ENCODE measurements at places on chromosomes 6 and 20. TPM values are rescaled to one million over a fixed set of nuclear protein-coding genes. Genes with fewer than 3 reads are reported as not detected.
A peak's percentile ranks its signal among the peaks of the same experiment; 100 is the strongest.

PLN gene
- total RNA-seq, result not detected

- DNase-seq, result no peak
Measured at GRCh38 chr6:43900916-43901732, 131.1 kb downstream of the VEGFA start.

DNA sequence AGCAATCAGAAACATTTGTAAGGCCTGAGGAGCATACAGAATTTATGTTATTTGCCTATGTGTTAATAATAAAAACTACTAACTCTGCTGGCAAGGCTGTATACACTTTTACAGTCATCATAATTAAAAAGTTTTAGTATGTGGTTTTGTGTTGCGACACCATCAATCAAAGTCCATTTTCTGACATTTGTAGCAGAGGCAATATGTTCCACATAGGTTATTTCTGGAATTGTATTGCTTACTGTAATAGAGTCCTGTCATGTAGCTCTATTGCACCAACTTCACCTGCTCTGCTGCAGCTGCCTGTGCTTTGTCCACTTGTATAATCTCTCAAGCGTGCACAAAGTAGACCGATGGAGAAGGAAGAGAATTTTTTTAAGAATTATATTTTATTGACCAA is 501.8 kb downstream of the HACE1 start:
- no peak for DNase-seq

DNA sequence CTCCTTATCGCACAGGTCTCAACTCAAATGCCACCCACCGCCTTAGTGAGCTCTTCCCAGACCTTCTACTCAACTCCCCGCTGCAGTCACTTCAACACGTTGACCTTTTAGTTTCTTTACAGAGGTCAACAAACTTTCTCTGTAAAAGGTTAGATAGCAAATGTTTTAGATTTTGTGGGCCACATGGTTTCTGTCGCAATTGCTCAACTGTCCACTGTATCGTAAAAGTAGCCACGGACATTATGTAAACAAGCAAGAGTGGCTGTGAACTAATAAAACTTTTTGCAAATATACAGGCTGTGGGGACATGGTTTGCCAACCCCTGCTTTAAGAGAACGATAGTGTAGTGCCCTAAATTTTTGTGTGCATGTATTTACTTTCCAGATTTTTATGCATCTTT is 247.6 kb upstream of the TSHZ2 start:
- no peak for DNase-seq

- no peak for DNase-seq
Measured at GRCh38 chr20:42138729-42139128, 520.6 kb upstream of the CHD6 start.

DNA sequence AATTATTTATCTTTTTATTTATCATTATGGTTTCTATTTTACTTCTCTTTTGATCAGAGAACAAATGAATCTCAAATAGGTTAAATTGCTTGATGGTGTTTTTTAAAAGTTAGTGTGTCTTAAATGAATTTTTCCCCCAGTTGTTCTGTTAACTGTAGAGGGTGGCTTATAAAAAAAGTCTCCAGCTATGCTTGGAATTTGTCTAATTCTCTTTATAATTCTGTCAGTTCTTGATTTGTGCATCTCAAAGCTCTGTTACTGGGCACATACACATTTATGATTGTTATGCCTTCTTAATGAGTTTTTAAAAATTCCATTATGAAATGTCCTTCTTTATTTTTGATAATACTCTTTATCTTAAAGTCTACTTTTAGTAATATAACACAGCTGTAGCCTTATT is 58.0 kb downstream of the LIN28B start:
- DNase-seq, result no peak

GRCh38 chr6:41846666-41847237 is 48.4 kb downstream of the USP49 start:
- peak; percentile 91 for DNase-seq

GRCh38 chr20:34240693-34241615 is at the start of gene ASIP:
Gene ASIP (plus strand): TSS chr20:34241423. CDS start chr20:34260375, 18,952 bp downstream.
- DNase-seq, result no peak

- no peak for DNase-seq
Measured at GRCh38 chr6:44725070-44725469, 337.6 kb downstream of the CDC5L start.

- peak; percentile 86 for DNase-seq
Measured at GRCh38 chr20:2301164-2301622, 5.4 kb downstream of the TGM3 start.

DNA sequence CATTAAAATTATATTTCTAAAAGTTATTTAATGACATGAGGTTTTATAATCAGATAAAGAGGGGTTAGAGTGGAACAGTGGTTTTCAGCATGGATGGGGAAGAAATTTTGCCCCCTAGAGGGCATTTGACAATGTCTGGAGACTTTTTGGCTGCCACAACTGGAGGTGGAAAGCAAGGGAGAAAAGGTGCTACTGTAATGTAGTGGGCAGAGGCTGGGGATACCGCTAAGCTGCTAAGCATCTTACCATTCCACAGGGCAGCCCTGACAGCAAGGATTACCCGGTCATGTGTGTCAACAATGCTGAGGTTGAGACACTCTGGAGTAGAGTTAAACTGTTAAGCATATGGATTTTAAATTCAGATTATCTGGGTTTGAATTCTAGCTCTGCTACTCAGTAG is 52.9 kb upstream of the FABP7 start:
- peak; percentile 33 for DNase-seq
